ENCODE measurements at places on chromosomes 12 and 14.

- DNase-seq: no peak
Measured at GRCh38 chr12:69412655-69413054, 53.1 kb downstream of the YEATS4 start.

DNA sequence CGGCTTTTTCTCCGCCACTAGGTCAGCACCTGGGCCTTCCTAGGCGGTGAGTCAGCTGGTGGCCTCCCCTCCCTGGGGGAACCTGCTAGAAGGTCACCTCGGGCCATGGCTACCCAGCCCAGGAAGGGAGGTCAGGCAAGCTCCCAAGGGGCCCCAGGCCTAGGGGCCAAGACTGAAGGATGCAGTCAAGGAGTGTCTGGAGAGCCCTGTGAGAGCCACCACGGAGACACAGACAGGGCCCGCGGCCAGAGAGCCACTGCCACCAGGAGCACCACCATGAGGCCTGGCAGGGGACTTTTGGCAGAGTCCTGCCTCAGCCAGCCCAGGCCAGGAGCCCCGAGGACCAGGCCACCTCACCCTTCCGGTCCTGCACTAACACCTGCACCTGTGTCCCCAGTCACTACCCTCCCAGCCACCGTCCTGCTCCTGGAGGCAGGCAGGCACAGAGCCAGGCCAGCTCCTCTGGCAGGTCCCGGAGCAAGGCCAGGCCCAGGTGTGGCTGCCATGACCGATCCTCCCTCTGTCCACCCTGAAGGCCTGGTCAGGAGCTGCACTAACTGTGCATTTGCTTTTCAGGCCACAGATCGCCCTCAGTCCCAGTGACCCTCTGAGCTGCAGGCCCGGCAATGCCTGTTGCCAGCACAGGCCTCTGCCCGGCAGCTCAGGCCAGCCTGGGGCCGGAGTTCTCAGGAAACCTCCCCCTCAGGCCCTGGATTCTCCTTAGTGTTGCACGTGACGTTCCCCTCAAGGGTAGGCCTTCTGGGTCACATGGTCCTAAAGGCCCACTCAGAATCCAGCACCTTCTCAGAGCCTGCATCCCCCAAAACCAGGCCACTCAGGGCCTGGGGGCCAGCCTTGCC, 6.9 kb downstream of the PHETA1 start:
- no peak for DNase-seq

GRCh38 chr12:11906286-11906935, 164.3 kb upstream of the BCL2L14 start:
- DNase-seq: no peak

GRCh38 chr14:104968153-104968527, 10.0 kb downstream of the AHNAK2 start:
- no peak for DNase-seq

DNA sequence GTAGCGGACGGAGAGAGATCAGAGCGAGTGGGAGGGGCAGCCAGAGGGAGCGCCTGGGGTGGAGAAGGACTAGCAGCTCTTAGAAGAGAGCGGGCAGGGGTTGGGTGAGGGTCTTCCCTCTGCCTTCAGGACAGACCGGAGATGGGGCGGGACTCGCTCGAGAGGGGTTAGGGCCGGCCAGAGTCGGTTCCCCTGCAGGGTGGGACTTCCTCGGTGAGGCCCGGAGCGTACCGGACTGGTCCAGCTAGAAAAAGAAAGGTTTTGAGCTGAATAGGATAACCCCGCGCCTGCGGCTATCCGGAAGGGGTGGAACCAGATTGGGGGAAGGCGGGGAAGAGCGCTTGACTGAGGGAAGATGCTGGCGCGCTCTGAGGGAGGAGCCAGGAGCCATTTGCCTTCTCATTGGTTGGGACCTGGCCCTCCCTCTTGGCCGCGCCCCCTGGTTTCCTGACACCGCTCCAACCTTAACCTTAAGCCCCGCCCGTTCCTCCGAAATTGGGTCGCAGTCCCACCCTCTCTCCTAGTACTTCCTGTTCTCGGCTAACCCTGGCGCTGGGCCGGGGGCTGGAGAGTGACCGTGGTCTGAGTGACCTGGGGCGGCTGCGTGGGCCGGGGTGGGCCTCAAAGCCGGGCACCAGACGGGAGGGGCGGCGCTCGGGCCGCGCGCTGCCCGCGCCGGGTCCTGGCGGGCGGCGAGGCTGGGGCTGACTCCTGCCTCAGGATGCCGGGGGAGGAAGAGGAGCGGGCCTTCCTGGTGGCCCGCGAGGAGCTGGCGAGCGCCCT, at the start of gene RNF31:
Gene RNF31, plus strand, starts transcription at position 521 of the 783 bp plus-strand sequence. Its CDS starts 201 bp downstream, at position 722.
- DNase-seq: peak; percentile 97

DNA sequence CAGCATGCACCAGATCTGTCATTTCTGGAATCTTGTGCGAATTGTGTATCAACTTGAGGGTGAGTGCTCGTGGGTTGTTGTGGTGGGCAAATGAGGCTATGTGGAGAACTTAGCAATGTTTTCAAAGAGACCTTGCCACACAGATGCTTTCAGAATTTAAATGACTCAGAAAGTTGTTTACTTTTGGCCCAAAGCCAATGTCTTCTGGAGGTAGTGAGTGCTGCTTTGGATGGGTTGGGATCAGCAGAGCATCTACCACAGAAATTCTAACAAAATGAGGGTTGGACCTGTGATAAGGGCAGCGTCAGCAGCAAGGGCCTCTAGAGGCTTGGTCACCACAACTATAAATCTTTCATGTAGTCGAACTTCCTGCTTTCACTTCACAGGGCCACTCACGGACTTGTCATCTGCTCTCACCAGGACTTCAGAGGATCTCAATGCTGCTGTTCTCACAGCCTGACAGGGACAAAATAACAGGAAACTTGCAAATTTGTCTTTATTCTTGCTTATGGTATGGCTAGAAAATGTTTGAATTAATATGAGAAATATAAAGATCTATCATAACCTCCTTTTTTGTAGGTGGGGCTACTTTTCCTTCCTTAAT, 111.4 kb downstream of the DACT1 start:
- DNase-seq: no peak

GRCh38 chr12:98295681-98296080, 219.7 kb upstream of the TMPO start:
- DNase-seq: no peak

GRCh38 chr12:80512781-80513180, 68.7 kb downstream of the PTPRQ start:
- DNase-seq: no peak

DNA sequence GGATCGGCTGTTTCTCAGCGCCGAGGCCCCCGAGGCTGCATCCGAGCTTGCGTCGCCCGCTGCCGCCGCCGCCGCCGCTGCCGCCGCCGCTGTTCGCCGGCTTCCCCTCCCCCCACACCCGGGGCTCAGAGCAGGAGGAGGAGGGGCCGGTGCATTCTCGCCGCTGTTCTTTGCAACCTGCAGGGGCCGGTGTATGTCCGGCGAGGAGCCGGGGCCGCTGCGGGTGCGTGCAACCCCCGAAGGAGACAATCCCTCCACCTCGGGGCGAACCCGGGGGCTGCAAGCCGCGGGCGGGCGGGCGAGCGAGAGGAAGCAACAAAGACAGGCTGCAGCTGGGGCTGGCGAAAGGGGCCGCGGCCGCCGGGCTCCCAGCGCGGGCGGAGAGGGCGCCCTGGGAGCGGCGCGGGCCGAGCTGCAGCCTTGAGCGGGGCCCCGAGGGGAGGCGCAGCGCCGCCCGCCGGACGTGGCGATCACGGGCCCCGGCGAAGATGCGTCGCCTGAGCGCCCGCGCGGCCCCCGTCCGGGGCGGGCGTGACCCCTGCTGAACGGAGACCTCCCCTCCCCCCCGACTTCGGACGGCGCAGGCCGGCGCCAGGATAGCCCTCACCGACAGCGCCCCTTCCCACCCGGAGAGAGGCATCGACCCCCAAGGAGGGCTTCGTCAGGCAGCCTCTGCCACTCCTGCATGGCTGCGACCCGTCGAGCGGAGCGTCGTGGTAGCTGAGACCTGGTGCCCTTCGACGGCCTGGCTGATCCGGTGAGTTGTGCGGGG, 702 bp downstream of the FAM222A start:
- DNase-seq: peak; percentile 55

GRCh38 chr12:63450816-63451215, 217.5 kb downstream of the DPY19L2 start:
- DNase-seq: no peak

DNA sequence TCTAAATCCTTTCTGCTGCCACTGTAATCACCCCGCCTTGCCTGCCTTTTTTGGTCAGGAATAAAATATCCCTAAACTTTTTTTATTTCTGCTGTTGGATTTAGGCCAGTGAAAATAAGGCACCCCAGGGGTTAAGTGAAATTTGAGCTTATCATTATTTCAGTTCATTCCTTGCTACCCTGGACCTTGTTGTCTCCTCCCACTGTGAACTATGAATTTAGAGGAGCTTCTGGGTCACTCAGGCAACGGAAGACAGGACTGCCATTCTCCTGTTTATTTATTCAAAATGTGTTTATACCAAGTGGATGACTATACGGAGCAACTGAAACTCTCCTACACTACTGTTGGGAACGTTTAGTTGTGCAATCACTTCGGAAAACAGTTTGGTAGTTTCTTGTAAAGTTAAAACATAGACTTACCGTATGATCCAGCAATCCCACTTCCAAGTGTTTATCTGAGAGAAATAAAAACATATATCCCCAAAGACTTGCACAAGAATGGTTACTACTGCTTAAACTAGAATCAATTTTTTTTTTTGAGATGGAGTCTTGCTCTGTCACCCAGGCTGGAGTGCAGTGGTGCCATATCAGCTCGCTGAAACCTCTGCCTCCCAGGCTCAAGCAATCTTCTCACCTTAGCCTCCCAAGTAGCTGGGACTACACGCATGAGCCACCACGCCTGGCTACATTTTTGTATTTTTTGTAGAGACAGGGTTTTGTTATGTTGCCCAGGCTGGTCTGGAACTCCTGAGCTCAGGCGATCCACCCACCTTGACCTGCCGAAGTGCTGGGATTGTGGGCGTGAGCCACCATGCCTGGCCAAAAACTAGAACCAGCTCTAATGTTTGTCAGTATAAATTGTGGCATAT, 2.3 kb upstream of the TRAFD1 start:
- DNase-seq: no peak

DNA sequence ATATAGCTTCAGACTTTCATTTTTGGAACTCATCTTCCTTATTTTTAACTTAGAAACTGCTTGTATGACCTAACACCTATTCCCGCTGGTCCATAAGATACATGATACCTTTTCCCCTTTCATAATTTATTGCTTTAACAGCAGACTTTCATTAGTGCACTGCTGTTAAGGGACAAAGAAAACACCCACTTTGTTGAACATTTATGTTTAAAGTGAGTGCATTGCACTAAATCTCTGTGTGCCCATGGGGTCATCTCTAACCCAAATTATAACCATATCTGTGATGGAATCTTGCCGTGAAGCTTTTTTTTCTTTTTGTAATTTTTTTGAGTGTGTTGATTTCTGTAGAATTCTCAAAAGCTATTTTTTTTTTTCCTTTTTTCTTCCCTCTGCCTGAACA, 261.8 kb downstream of the TMTC2 start:
- no peak for DNase-seq

All from CD4-positive, alpha-beta T cell treated with Interleukin-21 for 1 hour (primary cell).